Mucosa of gallbladder (tissue), 1 donor: ENCODE measurements at places on chromosomes 12 and 14.

DNA sequence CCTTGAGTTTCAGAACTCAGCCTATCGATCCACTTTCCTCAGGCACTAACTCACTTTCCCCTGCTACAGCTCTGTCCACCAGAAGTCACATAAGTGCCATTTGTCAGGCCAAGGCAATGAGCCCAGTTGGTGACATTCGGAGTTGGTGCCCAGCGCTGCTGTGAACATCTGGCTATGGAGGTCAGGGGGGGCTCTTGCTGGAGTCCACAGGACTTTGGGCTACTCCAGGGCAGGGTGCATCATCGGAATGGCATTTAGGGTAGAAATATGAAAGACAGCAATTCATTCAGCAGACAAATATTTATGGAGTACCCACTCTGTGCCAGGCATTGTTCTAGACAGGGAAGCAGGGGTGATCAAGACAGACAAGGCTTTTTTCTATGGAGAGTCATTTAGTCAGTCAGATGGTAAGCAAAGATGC, 1.5 kb upstream of the PPP1CC start:
- DNase-seq = peak; percentile 14

DNA sequence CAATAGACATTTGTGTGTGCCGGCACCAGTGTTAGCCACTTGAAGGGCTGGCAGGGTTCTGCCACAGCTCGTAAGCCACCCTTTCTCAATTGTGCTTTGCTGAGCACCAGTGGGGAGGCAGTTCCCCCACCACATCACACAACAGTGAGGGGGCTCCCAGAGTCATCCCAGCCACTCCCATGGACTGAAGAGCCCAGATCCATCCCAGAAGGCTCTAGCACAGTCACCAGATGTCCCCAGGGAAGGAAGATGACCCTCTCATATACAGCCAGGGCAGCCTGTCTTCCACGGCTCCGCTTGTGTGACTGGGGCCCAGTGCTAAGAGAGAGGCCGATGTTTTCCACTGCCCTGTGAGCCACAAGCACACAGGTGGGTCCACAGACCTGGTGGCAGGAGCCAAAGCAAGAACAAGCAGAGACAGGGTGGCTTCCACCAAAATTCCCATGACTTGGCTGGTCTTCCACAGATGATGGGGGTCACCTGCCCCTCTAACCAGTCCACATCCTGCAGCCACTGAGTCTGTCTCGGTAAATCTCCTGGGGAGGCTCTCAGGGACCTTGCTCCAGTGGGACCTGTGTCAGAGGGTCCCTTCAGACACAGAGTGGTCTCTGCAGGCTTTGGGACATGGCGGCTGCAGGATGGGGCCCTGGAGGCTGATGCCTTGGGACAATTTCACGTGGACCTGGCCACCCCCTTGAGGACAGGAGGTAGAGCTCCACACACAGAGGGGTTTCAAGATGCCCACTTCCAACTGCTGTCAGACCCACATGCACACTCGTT, 71.9 kb upstream of the DDX11 start:
- no peak for DNase-seq

- DNase-seq = no peak
Observed at GRCh38 chr12:7433276-7433822, 10.6 kb downstream of the CD163L1 start.

DNA sequence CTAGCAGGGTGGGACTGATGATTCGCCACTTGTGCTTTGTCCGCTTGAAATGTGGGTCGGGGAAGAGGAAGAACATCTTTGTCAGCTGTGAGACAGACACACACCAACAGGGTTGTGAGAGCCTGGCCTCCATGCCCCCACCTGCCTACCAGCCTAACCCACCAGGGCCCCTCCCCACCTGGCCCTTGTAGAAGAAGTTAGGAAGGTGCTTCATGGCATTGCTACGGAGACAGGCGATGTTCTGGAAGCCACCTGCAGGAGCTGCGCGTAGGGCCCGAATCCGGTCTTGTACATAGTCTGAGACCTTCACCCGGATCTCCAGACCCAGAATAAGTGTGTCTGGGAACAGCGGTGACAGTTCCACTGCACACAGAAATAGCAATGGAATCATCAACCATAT, 2.3 kb downstream of the METTL1 start:
- DNase-seq = no peak

GRCh38 chr14:50003213-50004021, 110.5 kb downstream of the ARF6 start:
- peak; percentile 83 for DNase-seq

DNA sequence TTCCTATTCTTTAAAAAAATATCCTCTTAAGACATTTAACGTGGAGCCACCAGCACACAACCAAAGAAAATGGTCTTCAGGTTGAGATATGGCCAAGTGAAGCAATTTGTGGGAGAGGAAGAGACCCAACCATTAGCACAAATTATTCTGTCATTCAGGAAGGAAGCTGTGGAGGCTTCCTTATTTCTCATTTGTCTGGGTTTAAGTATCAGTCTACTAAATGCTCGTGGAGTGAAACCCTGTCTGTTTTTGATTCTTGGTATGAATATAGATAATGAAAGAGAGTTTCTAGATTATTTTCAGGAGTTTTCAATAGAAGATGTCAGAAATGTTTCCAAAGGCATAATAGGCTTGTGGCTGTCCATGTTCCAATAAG, 125.1 kb downstream of the GPR65 start:
- DNase-seq = no peak

GRCh38 chr12:87943023-87943422, 86.2 kb downstream of the C12orf50 start:
- DNase-seq = no peak
